ENCODE measurements at places on chromosomes 11 and 22.

DNA sequence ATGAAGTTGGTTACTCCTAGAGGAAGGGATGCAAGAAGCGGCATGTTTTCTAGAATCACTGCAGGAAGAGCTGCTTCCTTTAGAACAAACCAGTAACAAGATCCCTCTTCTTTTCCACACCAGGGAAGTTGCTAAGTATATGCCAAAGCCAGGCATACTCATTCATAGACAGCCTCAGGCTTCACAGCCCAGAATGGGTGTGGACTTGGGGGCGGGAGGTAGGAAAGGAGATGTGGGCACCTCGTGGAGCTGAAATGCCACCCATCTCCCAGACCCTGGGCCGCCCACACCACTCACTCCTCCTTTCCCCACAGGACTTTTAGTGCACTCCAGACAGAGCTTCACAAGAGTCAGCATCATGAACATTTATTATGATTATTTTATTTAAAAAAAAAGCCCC is 16.0 kb upstream of the TMEM121B start:
- no peak overlapping the region for H3K4me3 ChIP-seq
- no peak overlapping the region for H3K27ac ChIP-seq
- no peak for DNase-seq
- peaks cover 8% of the 10 kb centered on the region for H3K36me3 ChIP-seq

DNA sequence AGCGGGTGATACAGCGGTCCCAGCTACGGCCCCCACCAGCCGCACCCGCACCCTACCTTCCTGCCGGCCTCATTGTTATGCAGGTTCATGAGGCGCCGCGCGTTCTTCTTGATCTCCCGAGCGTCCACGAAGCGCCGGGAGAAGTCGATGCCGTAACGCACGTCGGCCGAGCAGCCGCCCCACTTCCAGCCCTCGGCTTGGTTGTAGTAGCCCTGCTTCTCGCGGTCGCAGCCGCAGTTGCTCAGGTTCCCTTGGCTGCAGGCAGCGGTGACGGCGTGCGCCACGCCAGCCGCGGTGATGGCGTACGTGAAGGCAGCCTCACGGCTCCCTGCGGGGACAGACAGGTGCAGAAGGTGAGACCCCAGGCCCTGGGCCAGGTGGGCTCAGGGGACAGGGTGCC is 45.9 kb downstream of the WNT7B start:
- no peaks in the 10 kb centered on the region for H3K36me3 ChIP-seq
- H3K4me1 ChIP-seq, result peaks cover 36% of the 10 kb centered on the region
- H3K27ac ChIP-seq, result no peak overlapping the region
- DNase-seq, result no peak

GRCh38 chr11:70169127-70169526 is 34.0 kb upstream of the FADD start:
- no peaks in the 10 kb centered on the region for H3K4me1 ChIP-seq
- no peaks in the 10 kb centered on the region for H3K36me3 ChIP-seq

DNA sequence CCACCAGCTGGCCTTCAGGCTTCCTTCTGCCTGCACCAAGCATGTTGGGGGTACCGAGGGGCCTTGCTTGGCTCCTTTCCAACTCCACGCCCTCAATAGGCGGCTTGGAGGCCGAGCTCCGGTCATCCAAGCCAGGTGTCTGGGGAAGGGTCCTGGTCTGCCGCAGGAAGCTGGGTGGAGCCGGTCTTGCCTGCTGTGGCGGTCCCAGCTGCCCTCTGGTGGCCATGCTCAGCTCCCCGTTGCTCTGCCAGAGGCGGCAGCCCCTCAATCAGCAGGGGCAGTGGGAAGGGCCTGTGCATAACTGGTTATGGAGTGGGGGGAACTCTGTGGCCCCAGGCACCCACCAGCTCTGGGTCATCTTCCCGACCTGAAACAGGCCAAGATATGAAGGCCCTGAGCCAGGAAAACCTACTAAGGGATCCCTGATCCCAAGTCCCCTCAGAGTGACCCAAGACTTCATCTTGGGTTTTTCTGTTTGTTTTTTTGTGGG is 3.2 kb downstream of the ARVCF start:
- DNase-seq, result peak; percentile 24
- no peaks in the 10 kb centered on the region for H3K36me3 ChIP-seq
- H3K27ac ChIP-seq, result no peak overlapping the region
- no peak overlapping the region for H3K4me3 ChIP-seq

GRCh38 chr11:132496341-132496740 is 1036.0 kb downstream of the OPCML start:
- no peaks in the 10 kb centered on the region for H3K27me3 ChIP-seq
- H3K36me3 ChIP-seq, result no peaks in the 10 kb centered on the region
- no peak for DNase-seq
- no peak overlapping the region for H3K4me3 ChIP-seq
- peaks cover 3% of the 10 kb centered on the region for H3K4me1 ChIP-seq
- H3K27ac ChIP-seq, result no peak overlapping the region

GRCh38 chr11:69157156-69157821 is 1.6 kb downstream of the SMIM38 start:
- DNase-seq, result no peak
- H3K27ac ChIP-seq, result no peak overlapping the region
- no peaks in the 10 kb centered on the region for H3K36me3 ChIP-seq
- H3K27me3 ChIP-seq, result peaks cover 5% of the 10 kb centered on the region
- H3K4me3 ChIP-seq, result no peak overlapping the region
- H3K4me1 ChIP-seq, result peaks cover 14% of the 10 kb centered on the region

GRCh38 chr11:12631651-12632050 is 42.6 kb upstream of the TEAD1 start:
- no peak overlapping the region for H3K4me3 ChIP-seq
- no peak overlapping the region for H3K27ac ChIP-seq
- DNase-seq, result no peak
- H3K36me3 ChIP-seq, result peaks cover 7% of the 10 kb centered on the region

DNA sequence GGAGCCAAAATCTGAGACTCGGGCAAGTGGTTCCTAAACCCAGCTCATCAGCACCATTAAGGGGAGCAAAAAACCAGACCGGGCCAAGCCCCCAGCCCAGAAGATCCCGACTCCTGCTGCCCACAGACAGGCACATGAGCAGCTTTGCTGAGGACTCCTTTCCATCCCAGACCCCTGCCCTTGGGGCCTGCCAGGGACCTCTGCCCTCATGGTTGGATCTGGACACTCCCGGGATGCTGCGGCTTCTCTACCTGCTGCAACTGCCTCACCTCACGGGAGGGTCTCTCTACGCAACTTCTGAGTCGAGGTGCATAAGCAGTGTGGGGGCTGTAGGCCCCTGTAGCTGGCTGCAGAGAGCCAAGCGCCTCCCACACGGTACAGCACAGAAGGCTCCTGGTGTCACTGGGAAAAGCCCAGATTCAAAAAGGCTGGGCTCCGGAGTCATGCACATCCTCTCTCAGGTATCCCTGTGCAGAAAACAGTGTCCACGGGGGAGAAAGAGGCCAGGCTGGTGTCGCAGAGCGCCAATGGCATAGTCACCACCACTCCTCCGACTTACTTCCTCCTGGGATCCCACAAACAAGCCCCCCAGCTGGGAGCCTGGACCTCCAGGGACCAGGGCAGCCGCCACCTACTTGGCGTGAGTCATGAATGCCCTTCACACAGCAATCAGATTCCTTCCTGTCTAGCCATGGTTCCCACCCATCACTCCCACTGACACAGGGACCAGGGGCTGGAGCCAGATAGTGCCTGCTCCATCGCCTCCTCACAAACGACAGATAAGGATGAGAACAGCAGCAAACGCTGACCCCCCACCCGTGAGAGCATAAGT is 122.1 kb downstream of the BCR start:
- no peaks in the 10 kb centered on the region for H3K27me3 ChIP-seq
- H3K4me1 ChIP-seq, result peaks cover 36% of the 10 kb centered on the region
- H3K36me3 ChIP-seq, result peaks cover 13% of the 10 kb centered on the region
- no peak overlapping the region for H3K27ac ChIP-seq

GRCh38 chr22:41957941-41958556 is 6.1 kb downstream of the SMIM45 start:
- H3K27me3 ChIP-seq, result peaks cover 5% of the 10 kb centered on the region
- H3K4me3 ChIP-seq, result no peak overlapping the region
- no peak overlapping the region for H3K27ac ChIP-seq

DNA sequence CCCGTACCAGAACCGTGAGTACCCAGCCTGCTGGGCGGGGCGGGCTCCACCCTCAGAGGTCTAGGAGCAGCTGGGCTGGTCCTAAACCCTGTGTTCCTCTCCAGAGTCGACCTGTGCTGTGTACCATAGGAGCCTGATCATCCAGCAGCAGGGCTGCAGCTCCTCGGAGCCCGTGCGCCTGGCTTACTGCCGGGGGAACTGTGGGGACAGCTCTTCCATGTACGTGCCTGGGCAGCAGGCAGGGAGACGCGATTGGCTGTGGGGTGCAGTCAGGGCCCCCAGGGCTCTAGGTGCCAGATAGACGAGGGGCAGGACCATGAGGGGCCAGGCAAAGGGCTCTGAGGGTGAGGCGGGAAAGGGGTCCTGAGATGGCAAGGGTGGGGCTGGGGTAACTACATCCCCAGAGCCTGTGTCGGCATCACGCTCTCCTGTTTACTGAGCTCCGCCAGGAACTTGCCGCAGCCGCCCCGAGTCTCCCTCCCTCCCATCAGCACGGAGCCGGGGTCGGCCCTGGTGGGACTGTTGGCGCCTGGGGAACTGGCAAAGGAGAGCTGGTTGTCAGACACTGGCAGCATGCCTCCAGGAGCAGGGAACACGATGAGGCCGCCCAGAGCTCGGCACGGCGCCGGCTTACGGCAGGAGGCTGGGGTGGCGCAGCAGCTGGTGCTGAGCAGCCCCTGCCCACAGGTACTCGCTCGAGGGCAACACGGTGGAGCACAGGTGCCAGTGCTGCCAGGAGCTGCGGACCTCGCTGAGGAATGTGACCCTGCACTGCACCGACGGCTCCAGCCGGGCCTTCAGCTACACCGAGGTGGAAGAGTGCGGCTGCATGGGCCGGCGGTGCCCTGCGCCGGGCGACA is 22.9 kb upstream of the MUC5B start:
- no peak overlapping the region for H3K27ac ChIP-seq
- no peaks in the 10 kb centered on the region for H3K4me1 ChIP-seq
- H3K36me3 ChIP-seq, result no peaks in the 10 kb centered on the region
- peaks cover 8% of the 10 kb centered on the region for H3K27me3 ChIP-seq
- H3K4me3 ChIP-seq, result no peak overlapping the region
- DNase-seq, result no peak

GRCh38 chr11:59463190-59463641 is 6.5 kb downstream of the OR4D6 start:
- H3K36me3 ChIP-seq, result no peaks in the 10 kb centered on the region
- H3K4me1 ChIP-seq, result peaks cover 6% of the 10 kb centered on the region
- no peak for DNase-seq
- peaks cover 2% of the 10 kb centered on the region for H3K27me3 ChIP-seq
- no peak overlapping the region for H3K4me3 ChIP-seq

- peak overlapping the region; percentile 47 for H3K4me3 ChIP-seq
- H3K27ac ChIP-seq, result peak overlapping the region; percentile 85
- H3K36me3 ChIP-seq, result no peaks in the 10 kb centered on the region
Observed at GRCh38 chr22:28112190-28112544, 193.1 kb upstream of the PITPNB start.

DNA sequence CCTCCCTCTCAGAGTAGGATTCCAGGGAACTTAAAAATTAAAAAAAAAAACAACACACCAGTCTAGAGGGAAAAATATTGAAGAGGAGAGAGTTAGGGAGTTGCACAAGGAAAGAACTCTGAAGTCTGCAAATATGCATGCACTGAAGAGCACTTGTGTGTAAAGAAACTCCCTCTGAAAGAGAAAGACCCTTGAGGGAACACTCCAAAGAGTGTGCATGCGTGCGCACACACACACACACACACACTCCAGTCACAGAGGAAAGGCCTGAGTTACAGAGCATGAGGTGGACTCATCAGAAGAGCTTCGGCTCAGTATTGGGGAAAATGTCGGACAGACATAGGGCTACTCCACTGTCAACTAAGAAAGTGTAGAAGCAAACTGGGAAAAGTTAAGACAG is 30.1 kb downstream of the GGTLC2 start:
- no peak for DNase-seq
- H3K4me3 ChIP-seq, result no peak overlapping the region
- no peaks in the 10 kb centered on the region for H3K36me3 ChIP-seq
- H3K27me3 ChIP-seq, result peaks cover 8% of the 10 kb centered on the region
- no peak overlapping the region for H3K27ac ChIP-seq

- peak overlapping the region; percentile 50 for H3K4me3 ChIP-seq
- H3K36me3 ChIP-seq, result no peaks in the 10 kb centered on the region
- peak overlapping the region; percentile 78 for H3K27ac ChIP-seq
- H3K4me1 ChIP-seq, result peaks cover 20% of the 10 kb centered on the region
Observed at GRCh38 chr11:1862588-1863351, 9.9 kb downstream of the LSP1 start.

- peaks cover 5% of the 10 kb centered on the region for H3K36me3 ChIP-seq
- H3K27me3 ChIP-seq, result peaks cover 13% of the 10 kb centered on the region
- DNase-seq, result peak; percentile 8
- H3K4me3 ChIP-seq, result no peak overlapping the region
Observed at GRCh38 chr11:1341928-1342524, 32.6 kb upstream of the TOLLIP start.

DNA sequence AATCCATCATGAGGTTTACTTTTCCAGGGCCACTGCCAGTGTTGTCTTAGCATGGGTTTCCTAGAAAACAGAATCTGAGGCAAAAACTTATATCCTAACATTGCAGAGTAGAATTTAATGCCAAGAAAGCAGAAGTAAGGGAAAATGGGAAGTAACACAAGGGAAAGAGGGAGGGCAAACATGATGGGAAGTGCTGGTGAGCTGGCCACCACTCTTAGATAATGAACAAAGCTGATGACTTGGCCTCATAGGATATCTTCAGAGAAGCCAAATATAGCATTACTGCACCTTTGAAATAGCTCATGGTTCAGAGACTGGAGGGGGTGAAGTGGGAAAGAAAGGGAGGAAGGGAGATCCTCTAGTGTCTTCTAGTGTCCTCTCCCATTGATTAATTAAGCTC is 24.8 kb upstream of the CALCB start:
- H3K4me1 ChIP-seq, result no peaks in the 10 kb centered on the region
- DNase-seq, result no peak
- H3K4me3 ChIP-seq, result no peak overlapping the region
- no peak overlapping the region for H3K27ac ChIP-seq
- no peaks in the 10 kb centered on the region for H3K36me3 ChIP-seq

DNA sequence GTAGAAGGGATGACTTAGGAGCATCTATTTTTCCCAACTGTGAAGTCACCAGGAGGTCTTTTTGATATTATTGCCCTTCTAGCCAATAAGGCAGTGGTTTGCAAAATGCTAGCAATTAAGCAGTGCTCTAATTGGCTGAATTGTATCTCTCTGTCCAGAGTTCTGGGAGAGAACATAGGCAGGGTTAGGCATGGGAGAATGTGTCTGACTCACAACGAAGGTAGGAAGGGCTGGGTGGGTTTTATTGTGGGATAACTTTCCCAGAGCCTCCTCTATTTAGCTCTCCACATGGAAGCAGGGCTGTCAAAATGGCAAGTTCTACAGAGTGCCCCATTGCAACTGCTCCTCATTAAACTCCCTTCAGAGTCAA is 415.9 kb upstream of the CADM1 start:
- no peak overlapping the region for H3K4me3 ChIP-seq
- H3K27me3 ChIP-seq, result no peaks in the 10 kb centered on the region
- H3K27ac ChIP-seq, result no peak overlapping the region
- no peak for DNase-seq
- H3K4me1 ChIP-seq, result no peaks in the 10 kb centered on the region

All from HFFc6 (cell line).